ENCODE measurements at places on chromosomes 2 and 18.

DNA sequence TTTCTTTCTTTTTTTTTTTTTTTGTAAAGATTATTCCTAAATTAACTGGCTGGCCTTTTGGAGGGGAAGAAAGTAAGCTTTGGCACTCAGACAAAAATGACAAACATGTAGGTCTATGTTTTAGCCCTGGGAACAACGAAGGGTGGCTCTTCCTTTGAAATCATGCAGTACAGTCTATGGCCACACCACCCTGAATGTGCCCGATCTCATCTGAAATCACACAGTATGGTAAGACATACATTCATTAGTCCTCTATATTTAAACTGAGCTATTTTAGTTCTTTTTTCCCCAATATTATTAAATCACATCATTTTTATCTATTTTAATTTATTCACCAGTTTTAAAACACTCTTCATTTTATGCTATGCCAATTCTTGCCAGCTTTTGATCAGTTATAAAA is 48.2 kb downstream of the PLA2R1 start:
- no peak for DNase-seq

GRCh38 chr2:136154384-136154783 is 36.4 kb upstream of the CXCR4 start:
- DNase-seq: no peak

DNA sequence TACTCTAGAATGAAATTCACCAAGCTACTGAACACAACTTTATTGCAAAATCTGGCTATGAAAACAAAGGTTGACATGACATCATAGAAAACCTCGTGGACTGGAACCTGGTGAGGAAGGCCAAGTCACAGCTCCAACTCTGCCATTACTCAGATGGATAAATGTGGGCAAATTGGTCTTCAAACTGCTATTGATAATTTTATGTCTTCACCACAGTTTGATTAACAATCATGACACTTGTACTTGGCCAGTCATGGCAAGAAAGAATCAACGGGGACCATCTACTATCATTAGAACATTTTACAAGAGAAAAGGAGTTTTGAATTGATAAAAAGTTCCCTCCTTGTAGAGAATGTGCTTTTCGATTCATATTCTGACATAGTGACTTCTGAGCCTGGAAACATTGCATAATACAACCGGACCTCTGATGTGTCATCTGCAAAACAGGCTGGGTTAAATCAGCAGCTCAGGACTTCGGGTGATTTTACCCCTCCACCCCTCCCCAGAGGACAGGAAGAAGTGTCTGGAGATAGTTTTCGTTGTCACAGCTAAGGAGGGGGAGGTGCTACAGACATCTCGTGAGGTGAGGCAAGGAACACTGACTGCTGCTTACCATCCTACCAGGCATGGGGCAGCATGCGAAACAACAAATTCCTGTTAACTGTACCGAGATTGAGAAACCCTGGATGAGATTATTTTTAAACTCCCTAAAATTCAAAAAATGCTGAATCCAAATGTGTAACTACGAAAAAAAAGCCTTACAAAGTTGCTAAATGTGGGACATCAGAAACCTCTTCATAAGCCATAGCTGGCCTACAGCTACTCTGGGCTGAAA is 8.4 kb downstream of the L3MBTL4 start:
- DNase-seq: no peak

- DNase-seq: no peak
Observed at GRCh38 chr18:69757733-69758132, 189.9 kb downstream of the CD226 start.

DNA sequence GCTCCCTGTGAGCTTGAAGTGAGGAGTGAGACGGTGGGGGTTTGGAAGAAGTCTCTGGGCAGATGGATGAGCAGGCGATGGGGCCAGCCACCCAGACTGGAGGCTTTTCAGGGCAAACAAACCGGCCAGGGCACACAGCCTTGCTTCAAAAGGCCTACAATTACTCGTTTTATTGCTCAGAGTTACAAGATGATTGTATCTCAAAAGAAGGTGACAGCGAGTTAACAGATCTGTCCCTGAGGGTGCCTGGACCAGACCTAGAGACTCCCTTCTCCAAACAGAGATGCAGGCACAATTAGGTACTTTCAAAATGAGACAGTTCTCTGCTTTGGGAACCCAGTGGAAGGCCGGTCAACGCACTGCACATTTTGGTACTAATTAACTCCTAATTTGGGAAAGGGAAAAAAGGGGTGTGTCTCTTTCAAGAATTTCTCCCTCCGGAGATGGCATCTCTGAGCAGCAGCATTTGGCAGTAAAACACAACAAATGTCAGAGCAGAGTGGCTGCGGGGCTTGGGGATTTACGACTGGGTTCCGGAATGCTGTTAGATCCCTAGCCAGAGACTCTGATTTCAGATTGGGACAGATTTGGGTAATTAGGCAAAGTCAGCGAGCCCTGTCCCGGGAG is 226.7 kb downstream of the TTC32 start:
- DNase-seq: no peak

GRCh38 chr2:235749121-235749770 is 255.4 kb downstream of the AGAP1 start:
- DNase-seq: no peak

GRCh38 chr18:3816610-3817363 is 366.8 kb downstream of the TGIF1 start:
- DNase-seq: no peak

GRCh38 chr2:219109471-219109870 is 48.8 kb upstream of the IHH start:
- no peak for DNase-seq

GRCh38 chr2:17101596-17101995 is 416.6 kb downstream of the RAD51AP2 start:
- DNase-seq: no peak

GRCh38 chr2:98793897-98794830 is 63.2 kb upstream of the MGAT4A start:
- no peak for DNase-seq

- no peak for DNase-seq
Observed at GRCh38 chr2:26936855-26937254, 33.6 kb upstream of the MAPRE3 start.

DNA sequence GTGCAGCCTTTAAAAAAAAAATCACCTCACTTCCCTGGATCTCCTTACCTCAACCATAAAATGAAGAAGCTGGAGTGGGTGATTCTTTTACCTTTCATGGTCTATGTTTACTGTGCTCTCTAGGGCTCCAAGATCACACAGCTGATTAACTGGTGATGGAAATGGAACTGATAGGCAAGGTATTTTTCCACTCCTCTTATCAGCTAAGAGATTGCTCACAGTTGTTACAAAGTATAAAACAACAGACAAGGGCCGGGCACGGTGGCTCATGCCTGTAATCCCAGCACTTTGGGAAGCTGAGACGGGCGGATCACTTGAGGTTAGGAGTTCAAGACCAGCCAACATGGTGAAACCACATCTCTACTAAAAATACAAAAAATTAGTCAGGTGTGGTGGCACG is 14.5 kb downstream of the RPS27A start:
- no peak for DNase-seq

DNA sequence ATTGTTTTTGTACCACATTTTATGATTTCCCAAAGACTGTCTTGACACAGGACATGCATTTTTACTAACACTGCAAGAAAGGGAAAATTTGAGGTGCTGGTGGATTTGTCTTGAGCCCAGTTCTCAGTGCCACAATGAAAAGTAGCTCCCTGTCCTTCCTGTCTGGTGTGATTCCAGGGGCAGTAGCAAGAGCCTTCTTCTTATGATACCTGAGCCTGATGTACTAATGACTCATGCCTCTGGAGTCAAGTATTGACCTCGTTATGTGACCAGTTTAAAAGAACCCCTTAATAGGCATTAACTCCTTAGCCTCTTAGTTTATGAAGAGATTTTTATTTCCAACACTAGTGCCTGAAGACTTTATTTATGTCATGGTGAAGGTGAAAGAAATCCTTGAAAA is 728.6 kb downstream of the SLC4A3 start:
- no peak for DNase-seq

GRCh38 chr2:48124592-48124991 is 218.3 kb upstream of the FBXO11 start:
- DNase-seq: no peak

DNA sequence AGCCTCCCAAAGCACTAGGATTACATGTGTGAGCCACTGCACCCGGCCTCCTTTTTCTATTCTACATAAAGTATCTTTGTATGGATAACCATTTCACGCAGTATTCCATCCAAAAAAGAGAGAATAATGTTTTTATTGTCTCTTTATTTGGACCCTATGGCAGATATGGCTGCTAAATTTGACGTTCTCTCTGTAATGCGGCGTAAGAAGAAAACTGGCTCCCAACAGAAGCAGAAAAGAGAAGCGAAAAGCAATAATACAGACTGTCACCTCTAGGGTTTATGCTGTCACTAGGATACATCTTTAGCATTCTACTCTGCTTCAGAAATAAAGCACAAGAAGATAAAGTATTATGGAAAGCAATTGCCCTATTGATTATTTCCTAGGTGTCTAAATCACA is 55.9 kb downstream of the FN1 start:
- DNase-seq: no peak

GRCh38 chr18:43234889-43235288 is 42.4 kb downstream of the SYT4 start:
- no peak for DNase-seq

DNA sequence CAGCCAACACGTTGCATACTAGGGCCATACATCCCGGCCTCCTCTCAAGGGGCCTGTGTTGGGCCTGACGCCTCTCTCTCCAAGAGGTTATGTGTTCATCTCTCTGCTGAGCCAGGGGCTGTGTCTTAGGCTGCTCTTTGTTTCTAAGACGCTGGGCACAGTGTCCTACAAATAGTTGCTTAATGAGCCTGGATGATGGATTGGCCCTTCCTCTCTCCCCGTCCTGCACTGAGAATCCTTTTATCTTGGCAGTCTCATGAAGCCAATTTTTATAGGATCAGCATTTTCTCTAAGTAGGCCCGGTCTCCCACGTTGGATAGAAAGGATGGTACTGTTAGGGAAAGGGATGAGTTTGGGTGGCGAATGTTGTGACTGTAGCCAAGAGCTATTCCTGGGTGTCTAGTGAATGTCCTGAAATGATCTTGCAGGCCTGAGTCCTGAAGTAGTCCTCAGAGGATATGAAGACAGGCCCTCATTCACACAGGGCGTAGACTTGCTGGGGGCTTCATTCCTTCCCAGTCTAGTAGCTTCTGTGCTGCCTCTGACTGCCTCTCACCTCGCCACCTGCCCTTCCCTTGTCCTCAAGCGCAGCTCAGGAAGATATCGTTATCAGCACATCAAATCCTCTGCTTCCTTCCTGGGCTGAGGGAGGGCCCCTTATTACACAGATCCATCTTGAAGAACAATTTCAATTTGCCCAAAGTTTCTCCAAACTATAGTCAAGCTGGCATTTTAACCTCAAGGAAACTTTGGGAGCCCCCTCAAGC is 8.8 kb downstream of the LBH start:
- no peak for DNase-seq

GRCh38 chr2:60092781-60093180 is 460.7 kb downstream of the BCL11A start:
- DNase-seq: no peak

- DNase-seq: no peak
Observed at GRCh38 chr2:185222311-185222710, 516.3 kb upstream of the FSIP2 start.

DNA sequence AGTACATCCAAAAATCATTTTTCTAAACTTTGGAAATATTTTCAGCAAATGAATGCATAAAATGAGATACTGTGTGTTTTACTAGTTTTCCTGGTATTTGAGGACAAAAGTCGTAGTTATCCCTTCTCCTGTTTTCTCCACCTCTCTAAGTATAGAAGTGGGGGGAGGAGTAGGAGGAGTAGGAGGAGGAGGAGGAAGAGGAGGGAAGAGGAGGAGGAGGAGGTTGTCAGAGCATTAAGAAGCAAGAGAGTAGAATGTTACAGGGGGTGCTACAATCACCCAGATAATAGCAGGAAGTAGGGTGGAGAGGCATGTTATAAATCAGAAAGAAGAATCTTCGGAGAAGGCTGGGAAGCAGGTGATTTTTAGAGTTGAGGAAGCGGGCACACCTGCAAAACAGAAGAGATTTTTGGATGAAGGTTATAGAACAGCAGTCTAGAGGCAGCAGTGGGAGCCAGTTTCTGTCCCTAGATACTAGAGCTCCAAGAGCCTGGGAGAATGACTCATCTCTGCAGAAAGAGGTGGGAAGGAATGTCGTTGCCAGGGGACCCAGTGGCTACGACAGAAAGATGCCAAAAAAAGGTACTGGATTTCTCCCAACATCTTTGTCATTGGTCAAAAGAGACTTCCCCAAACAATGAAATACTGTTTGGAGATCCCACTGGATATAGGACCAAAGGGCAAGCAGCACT is 44.2 kb upstream of the AQP4 start:
- no peak for DNase-seq

DNA sequence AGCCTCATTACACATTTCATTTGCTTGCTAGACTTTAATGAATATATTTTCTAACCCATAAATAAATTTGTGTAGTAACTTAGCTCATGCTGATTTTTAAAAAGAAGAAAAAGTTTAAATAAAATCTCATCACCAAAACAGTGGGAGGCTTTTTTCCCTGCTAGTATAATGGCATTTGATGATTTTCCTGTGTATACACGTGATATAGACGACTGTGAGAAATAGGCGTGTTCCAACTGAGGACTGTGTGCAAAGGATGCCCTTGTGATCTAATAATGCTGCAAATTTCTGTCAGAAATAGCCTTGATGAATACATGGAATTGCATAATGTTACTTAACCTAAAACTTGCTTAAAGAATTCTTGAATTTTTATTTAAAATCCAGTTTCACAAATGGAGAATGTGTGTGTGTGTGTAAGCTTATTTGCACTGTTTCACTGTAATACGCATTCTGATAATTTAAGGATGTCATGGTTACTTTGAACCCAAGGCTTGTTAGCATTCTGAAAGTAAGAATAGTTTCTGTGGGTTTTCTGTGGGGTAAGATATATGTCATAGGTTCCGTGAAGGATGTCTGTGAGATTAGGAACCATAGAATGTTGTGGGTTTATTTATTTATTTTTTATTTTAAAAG is 178.0 kb downstream of the DLGAP1 start:
- no peak for DNase-seq

- DNase-seq: peak; percentile 4
Observed at GRCh38 chr2:130756053-130756873, 923 bp downstream of the AMER3 start.

DNA sequence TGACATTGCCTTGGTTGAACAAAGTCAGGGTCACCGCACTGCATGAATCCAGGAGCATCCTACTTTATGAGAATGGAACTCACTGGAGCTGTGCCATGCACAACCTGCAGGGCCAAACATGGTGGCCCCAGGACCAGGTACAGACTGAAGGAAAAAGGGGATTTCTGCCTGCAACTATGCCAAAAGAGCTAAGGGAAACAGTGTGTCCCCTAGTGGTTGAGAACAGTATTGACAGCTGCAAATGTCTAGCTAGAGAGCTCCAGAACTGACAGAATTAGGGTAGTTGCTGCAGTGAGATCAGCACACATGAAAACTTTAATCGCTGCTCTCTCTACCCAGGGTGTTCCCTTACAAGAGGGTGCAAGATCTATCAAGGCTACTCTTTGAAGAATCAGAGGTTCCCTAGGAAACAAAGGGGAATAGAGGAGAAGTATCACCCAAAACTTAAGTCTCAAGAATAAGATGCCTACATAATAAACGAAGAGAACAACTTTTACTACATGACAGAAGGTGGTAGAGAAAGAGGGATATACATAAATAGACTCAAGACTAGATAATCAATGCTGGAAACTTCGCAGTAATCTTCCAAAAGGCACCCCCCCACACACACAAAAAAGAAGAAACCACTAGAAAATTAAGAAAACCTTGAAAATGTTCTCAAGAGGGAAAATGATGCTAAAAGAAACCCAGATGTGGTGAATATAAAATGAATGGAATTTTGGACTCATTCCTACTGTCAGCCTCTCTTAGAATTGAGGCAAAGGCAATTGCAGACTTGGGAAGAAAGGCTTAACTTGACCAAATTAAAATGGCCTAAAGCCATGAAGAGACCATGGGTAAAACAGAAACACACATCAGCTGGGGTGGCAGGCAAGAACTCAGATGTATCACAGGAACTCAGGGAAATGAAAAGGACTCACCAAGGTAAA is 43.6 kb upstream of the IHH start:
- DNase-seq: no peak
